Breast epithelium (tissue), 4 donors: ENCODE measurements at places on chromosomes 12 and 14. TPM values are rescaled to one million over a fixed set of nuclear protein-coding genes. Genes with fewer than 3 reads are reported as not detected.

The PLEKHG7 gene
- total RNA-seq: 0.33 TPM

The PSMD9 gene
- 34.7 TPM for total RNA-seq

- no peak for DNase-seq
- no peaks in the 10 kb centered on the region for H3K4me1 ChIP-seq
- H3K27me3 ChIP-seq: no peaks in the 10 kb centered on the region
- H3K36me3 ChIP-seq: no peaks in the 10 kb centered on the region
- no peak overlapping the region for H3K27ac ChIP-seq
Observed at GRCh38 chr14:22232933-22233332, 356.1 kb downstream of the DAD1 start.

DNA sequence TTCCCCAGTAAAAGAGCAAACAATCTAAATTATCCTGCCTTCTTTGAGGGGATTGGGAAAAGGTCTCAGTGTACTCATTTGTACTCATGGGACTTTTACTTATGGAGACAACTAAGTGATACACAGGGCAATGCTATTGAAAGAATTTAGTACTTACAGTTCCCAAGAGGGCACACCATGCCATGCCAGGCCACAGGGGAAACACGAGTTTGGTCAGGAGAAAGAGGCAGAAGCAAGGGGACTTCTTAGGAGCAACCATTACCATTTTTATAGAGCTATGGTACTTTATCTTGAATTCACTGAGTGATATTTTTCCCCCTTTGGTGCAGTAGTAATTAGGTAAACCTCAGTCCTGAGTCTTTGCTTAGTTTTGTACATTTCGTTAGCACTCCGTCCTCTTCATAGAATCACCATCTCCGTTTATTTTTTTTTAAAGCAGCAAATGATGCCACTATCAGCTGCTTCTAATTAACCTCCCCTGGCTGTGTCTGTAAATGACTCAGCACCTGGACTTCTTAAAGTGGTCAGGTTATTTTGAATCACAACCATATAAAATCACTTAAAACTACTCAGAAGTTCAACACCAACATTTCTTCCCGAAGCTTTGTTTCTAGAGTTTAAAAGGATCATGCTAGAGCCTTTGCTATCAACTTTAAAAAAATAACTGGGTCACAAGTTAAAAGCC lies 5.9 kb upstream of the WASHC3 start:
- no peaks in the 10 kb centered on the region for H3K36me3 ChIP-seq
- no peak overlapping the region for H3K4me3 ChIP-seq
- DNase-seq: no peak
- H3K4me1 ChIP-seq: no peaks in the 10 kb centered on the region
